ENCODE measurements at places on chromosomes 16 and 17.

- no peak for DNase-seq
Measured at GRCh38 chr17:30299000-30299399, 7.3 kb upstream of the BLMH start.

GRCh38 chr16:74563828-74564263 lies 43.1 kb downstream of the GLG1 start:
- no peak for DNase-seq

DNA sequence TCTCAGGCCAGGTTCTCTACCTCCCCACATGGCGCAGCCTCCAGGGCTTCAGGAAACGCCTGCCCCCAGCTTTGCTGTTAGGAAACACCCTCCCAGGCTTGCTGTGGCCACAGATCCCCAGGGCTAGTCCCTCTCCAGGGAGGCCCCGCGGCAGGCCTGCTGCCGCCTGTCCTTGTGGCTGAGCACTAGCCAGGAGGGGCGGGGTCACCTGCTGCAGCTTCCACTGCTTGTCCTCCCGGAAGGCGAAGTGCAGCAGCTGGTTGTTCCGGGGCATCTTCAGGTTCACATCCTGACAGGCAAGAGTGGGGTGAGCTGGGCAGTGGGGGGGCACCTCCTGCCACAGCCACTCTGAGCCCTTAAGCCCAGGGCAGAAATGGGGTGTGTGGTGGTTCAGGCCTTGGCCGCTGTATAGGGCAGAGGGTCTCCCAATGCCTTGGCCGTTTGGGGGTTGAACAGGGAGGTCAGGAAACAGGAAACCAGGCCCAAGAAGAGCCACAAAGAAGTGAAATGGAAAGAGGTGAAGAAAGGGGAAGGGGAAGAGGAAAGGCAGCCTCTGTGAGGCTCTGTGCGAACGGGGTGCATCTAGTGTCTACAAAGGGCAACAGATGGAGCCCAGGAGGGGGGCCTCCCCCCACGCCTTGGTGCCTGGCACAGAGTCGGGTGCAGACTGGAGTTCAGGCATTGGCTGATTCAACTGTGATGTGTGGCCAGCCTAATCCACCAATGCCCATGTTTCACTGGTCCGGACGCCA lies 2.0 kb downstream of the ROGDI start:
- DNase-seq: no peak

DNA sequence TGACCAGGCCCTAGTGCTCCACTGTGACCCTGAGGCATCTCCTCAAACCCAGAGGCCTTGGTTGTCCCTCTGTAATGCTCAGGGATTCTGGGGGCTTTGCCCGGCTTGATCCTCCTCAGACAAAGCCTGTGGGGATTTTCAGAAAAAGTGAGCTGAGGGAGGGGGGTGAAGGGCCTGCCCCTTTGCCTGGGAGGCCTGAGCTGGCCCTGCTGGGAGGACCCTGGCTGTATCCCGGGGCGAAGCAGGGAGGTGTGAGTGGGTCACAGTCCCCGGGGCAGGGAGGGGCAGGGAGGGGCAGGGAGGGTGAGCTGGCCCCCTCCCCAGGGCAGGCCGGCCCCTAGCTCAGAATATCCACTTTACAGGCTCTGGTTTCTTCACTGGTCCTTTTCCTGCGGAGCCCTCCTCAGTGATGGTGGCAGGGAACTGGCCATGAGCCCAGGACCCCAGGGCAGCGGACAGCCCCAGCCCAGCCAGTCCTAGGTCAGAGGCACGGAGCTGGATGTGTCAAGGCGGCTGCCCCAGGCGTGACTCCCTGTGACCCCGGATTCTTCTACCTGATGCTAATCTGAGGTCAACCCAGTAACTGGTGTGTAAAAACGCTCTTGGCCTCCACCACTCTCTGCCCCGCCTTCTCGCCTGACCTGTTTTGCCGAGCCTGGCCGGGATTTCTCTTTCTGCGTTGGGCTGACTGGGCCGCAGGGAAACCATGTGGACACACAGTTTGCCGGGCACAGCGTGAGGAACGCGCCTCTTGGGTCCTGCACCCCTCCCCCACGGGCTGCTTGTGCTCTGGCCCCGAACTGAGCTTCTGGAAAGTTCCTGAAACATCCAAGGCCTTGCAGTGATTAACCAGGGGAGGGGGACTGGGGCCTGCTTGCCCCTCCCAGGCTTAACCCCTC lies 5.8 kb upstream of the FASN start:
- no peak for DNase-seq

GRCh38 chr16:28872952-28873351 lies 5.3 kb upstream of the ATP2A1 start:
- no peak for DNase-seq

DNA sequence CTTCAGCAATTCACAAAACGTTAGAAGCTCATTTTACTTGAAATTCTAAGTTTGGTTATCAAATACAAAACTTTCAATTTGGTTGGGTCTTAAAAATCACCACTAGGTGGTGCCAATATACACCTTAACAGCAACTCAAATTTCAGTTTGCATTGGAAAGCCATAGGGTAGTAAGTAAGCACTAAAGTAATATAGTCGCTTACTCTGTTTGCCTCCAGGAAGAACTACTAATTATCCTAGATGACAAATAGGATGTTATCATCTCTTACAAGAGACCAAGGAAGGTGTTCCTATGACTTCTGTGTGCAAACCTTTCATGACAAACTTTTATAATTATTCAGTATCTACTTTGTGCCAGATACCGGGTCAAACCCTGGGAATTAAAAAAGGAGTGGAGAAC lies 93.3 kb downstream of the MYO1D start:
- no peak for DNase-seq

DNA sequence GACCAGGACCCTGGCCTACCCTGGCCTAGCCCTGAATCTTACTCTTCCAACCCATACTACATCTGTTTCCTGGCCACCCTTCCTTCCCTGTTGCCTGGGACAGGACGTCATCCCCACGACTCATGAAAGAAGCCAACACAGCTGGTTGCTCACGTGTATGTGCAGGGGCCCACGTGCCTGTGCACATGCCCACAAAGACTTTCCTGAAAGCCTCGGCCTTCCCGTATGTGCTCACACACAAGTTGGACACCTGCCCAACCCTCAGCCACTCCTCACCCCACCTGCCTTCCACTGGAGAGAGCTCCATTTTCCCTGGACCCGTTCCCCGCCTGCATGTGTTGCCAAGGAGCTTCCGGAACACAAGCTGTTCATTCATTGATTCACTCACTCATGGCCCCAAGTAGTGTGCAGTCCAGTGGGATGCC lies 7.0 kb downstream of the PLXDC1 start:
- DNase-seq: no peak

DNA sequence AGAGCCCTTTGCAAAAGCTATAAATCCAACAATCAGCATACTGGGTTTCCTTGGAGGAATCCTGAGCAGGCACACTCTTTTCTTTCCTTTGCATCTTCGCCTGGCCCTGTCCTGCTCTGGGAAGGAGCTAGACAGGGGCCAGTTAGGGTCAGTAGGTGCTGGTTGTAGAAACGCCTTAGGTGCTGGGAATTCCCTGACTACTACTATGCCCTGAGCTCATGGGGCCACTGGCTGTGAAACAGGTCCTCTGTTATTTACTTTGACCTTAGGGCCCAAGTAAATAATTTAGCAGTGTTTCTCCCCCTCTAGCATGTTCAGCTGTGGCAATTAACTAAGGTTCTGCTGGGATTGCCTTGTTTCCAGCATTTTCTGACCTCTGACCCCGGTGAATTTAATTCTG lies 15.8 kb upstream of the WSCD1 start:
- no peak for DNase-seq

DNA sequence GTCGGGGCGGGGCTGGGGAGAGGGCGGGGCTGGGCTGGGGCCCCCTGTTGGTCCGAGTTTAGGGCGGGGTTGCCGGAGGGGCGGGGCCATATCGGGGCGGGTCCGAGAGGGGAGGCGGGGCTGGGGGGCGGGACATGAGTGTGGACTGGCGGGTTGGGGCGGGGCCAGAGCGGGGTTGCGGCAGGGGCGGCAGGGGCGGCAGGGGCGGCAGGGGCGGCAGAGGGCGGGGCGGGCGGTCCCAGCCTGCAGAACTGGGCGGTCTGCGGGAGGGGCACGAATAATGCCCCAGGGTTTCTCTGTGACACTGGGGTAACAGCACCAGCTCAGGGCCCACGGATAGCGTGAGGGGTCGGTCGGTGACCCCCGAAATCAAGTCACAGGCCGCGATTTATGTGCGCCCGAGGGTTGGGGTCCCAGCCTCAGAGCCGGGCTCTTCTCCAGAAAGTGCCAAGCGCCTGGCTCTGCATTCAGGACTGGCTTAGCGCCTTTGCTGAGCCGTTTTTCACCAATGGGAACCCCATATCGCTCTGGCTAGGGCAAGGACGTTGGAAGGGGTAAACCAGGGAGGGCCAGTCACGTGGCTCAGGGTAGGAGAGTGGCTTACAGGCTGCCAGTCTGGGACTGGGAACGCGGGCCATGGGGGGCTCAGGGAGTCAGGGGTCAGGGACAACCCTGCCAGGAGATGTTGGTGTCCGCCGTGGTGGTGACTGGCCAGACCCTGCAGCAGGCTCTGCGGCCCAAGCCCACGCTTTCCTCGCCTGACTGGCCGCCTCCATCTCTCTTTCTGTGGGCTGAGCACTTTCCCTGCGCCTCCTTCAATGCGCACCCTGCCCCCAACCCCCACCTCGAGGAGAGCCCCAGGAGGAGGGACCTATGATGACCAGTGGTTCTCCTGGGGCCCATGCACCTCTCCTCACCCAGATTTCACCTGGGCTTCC lies 1.2 kb upstream of the METTL26 start:
- peak; percentile 85 for DNase-seq

- no peak for DNase-seq
Measured at GRCh38 chr16:86593913-86594620, 15.7 kb downstream of the FOXL1 start.

DNA sequence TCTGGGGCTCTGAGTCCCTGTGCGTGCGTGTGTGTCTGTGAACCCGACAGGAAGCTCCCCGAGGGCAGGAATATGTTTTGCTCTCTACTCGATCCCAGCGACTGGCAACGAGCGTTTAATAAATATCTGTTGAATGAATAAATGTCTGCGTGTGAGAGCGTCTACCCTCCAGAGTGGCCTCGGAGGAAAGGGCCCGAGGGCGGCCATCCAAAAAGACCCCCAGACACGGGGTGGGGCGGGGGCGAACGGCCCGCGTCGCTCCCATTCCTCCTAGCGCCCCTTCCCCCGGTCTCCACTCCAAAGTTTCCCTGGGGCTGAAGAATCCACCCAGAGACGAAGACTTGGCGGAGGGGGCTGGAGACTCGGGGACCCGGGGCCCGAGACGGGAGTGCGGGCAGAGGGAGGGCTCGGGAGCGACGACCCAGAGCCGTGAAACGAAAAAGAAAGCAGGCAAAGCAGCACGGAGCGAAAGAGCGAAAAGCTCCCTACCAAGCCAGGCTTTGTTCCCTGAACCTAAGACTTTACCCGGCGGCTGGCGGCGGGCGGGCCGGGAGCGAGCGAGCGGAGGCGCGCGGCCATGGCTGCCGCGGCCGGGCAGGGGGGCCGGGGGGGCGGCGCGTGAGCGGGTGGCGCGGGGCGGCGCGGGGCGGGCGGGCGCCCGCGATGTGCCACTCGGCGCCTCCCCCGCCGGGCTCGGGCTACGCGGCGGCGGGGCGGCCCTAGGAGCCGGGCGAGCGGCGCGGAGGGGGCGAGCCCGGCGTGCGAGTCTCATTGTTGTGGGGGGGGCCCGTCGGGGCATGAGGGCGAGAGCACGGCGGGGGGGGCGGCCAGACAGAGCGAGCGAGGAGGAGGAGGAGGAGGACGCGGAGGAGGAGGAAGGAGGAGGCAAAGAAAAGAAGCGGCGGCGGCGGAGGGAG lies at the start of gene MLLT6:
Gene MLLT6 (plus strand): TSS at position 668 of the 917 bp plus-strand sequence. CDS start 360 bp downstream, outside the sequence.
- DNase-seq: peak; percentile 79

Data from T follicular helper cell (primary cell).